NCI-H1417 treated with DMSO at 0.1 percent for 48 hours (cell line): ENCODE measurements at places on chromosomes 12 and 14.

- DNase-seq, result no peak
These were observed 106.4 kb downstream of the DIP2B start for GRCh38 chr12:50611021-50611744.

DNA sequence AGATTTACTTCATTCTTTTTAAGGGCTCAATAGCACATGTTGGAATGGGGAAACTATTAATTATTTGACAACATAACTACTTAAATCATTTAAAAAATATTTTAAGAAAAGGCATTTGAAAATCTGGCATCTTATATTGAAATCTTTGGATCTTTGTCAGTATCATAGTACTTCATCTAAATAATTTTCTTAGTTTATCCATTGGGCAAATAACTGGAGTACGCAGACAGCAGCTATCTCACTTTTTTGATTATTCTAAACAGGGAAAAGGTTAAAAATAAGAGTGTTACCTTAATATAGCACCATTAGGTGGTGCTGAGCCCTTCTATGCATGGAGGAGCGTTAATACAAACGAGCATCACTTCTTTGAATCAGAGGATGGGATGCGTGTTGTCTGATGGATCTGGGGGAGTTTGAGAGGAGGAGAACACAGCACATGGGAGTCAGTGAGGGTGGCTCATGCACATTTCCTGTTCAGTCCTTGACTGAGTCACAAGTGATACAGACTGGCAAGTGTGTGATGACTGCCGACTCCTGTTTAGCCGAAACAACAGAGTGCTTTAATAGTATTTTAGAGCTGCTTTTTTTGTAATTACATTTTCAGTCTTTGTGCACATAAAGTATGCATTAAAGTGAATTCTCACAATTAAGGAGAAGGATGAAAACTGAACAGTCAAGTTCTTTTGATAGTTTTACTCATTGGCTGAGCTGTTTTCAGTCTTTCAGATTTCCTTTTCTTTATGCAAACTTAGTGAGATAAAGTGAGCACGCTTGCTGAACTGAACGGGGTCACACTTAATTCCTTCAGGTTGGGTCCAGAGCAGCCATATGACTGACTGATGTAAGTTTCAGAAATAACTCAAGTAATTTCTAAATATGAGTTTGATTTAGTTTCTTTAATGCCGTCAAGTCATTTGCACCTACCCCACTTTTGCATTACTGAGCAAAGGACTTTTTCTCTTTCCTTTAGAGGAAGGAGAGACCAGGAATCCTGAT is 92.7 kb downstream of the DIP2B start:
- DNase-seq, result no peak

DNA sequence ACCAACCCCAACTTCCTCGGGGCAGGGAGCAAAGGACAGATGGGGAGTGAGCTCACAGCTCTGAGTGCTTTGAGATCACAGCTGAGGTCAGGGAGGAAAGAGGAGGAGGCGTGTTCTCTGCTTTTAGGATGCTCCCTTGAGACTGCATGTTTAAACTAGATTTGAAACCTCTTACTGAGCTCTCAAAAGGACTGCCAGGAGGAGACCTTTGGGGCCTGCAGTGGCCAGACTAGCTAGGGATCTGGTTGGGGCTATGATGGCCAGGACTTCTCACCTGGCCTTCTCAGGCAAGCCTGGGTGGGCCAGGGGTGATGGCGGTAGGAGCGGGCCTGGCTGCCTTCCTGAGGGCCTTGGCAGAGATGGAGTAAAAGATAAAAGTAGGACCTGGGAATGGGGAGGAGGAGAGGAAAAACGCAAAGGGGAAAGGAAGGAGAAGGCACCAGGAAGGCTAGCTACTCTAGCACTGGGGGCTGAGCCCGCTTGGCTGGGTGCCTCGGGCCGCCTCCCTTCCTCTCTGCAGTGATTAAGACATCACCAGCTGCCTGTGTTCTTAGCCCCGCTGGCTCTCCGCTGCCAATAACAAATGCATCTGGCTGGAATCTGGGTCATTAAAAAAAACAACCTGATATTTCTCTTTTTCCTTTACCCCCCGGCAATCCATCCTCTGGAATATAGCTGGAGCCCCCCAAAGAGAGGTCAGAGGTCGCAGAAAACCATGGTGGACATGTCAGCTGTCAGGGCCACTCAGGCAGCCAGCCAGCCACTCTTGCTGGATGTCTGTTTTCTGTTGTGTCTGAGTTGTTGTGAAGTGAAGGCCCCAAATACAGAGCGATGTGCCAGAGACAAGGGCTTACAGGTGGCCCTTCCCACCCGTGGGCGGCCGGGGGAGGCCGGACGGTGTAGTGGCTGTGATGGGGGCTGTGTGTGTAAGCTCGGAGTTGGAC is 141.3 kb downstream of the TSPAN9 start:
- no peak for DNase-seq

DNA sequence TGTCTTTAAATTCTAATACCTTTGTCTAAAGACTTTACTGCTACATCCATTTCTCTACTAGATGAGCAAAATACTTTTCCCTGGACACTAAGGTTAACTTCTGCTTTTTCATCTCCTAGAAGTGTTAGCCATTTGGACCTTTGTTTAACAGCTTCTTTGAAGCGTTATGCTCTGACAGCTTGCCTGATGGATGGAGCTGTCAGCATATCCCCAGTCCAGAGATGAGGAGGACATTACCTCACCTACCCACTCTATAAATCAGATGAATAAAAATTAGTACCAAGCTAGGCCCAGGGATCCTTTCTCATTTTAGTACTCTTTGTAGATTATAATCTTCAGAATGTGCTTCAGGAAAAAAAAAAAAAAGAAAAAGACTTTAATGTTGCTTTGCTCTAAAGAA is 222.7 kb downstream of the PELI2 start:
- DNase-seq, result no peak

DNA sequence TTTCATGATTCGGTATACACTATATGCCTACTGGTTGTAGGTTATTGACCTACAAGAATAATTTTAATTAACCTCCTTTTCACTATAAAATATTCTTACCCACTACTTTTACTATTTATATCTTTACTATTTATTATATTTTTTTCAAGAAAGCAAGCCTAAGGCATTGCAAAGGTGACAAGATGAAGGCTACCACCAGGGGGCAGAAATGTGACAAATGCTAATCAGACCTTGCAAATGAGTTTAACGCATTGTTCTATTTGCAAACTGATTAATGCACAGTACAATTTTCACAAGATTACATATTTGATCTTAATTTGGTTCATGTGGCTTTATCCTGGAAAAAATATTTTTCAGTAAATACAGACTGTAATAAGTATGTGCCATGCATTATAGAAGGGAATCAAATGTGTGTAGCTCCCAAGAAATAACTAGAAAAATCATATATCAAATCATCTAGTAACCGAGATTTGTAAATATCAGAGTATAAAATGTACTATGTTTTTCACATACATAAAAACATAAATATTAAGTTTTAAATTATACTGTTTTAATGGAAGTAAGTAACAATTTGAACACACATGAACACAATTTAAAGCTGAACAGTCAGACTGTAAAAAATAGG is 107.0 kb downstream of the ADAMTS20 start:
- peak; percentile 7 for DNase-seq

DNA sequence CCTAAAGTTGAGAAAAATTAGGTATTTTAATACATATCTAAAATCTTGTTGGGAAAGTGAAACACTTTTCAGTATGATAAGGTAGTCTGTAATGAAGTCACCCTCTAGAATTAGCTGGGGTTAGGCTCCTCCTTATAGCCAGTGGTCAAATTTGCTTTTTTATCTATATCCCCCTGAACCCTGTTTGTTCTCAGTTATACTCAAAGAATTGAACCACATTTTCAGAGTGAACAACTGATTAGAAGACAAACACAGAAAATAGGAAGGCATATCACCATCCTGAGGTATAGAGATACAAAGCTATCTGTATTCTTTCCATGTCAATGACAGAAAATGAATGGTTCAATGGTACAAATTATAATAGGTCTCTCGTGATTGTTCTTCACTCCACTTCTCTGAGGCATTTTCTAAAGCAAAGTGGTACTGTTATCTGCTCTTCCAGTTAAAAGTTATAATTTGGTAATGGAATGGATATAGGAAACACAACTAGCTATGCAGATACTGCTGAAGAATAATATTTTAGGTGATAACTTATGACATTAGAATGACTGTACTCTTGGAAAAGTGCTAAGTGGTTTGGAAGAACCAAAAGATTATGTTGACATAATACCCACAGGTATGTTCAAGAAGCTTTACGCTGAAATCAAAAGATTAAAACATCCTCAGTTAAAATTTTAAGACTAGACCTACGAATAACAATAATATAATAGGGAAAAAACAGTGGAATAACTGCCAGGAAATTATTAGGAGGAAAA is 27.6 kb downstream of the WASHC3 start:
- no peak for DNase-seq

DNA sequence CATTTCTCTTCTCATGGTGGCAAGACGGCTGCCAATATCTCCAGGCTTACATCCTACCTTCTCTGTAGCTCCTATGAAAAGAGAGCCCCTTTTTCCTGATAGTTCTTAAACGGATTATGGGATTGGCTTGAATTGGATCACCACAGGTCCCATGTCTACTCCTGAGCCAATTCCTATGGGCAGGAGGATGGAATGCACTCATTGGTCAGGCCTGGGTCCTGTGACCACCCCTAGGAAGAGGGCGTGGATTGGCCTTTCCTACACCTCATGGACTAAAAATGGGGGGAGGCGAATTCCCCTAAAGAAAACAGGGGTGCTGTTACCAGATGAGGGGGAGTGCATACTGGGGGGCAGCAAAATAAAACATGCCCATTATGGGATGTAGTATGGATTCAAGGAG is 108.8 kb downstream of the PTPN11 start:
- no peak for DNase-seq

- no peak for DNase-seq
These were observed 6.4 kb upstream of the ARF6 start for GRCh38 chr14:49886523-49886922.

- DNase-seq, result no peak
These were observed 262.6 kb upstream of the LRIG3 start for GRCh38 chr12:59182658-59183455.

- no peak for DNase-seq
These were observed 1.4 kb upstream of the FBXL14 start for GRCh38 chr12:1595690-1596347.

GRCh38 chr12:128856035-128856790 is 2.9 kb downstream of the GLT1D1 start:
- no peak for DNase-seq

DNA sequence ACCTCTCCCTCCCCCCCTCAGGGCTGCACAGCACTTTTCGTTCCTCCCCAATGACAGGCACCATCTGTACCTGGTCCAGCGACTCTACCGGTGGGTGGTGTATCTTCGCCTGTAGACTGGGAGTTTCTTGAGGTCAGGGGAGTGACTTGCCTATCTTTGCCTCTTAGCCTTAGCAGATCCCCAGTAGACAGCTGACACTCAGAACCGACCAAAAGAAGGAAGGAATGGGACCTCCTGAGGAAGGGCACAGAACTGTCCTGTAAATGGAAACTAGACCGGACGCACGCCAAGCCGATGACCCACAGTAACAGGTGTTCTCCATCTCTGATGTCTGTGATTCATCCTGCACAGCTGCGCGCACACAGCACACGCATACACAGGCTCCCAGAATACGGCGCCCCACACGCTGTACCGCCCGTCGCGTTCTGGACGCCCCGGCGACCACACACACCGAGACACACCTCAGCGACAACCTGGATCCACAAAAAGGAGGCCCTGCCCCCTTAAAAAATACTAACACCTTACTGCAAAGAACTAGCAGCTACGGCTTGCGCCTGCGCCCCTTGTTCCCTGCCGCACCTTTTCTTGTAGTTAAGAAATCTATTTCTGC is 673 bp upstream of the TTC9 start:
- no peak for DNase-seq

GRCh38 chr12:84950971-84951546 is 38.5 kb upstream of the SLC6A15 start:
- no peak for DNase-seq

GRCh38 chr14:95713596-95714371 is at the start of gene TCL1A:
TCL1A (minus strand) TSS chr14:95714125; CDS start chr14:95714066, 59 bp downstream.
- no peak for DNase-seq

DNA sequence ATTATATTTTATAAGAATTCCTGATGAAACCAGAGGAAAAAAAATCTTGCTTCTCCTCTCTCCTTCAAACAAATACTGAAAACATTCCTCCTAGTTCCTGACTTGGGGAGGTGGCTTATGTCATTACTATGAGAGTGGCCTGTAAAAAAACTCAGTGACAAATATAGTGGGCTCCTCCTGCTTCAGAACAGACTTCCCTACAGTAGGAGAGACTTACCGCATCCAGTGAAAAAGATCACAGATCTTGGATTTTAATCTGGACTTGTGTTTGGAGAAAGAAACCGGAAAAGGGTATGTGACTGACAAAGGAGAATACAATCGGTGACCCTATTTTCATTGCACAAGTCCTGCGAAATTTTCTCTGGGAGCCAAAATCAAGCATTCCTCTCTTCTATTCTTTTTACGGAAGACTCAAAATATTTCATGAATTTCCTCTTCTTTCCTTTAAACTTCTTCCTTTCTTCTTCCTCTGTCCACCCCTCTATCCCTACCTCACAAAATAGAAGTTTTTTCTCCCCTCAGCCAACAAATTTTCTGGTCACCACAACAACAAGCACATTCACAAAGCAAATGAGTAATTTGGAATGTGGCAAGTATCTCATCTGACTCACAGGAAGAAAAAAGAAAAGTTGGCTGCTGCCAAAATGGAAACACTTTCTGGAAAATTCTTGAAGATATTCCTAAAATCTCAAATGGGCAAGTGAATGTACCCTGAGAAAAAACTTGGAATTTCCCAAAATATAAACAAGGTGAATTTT is 185.1 kb upstream of the CDKN3 start:
- DNase-seq, result no peak

DNA sequence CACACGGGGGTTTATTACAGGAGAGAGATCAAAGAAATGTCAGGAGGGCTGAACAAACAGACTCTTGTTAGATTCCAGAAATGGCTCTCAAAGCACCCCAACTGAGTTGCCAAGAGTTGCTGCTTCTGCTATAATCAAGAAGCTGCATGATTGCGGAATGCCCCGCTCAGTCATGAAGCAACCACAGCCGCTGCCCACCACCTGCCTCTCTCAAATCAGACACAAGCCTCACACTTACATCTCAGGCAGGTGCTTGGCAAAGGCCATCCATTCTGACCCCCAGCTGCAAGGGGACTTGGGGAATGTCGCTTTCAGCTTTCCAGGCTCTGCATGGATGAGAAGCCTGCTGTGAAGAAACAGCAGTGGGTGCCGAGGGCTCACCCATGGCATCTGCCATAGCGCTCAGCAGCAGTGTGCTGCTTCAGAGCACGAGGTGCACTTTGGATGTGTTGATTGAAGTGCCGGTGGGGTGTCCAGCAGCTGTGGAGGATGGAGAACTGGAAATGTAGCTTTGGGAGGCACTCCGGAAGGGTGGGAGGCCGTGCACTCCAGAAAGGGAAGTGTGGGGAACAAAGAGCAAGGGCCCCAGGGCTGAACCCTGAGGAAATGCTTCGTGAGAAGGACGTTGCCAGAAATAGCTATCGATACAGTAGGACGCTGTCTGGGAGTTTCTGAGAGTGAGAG is 37.7 kb downstream of the LRRC74A start:
- DNase-seq, result peak; percentile 77

DNA sequence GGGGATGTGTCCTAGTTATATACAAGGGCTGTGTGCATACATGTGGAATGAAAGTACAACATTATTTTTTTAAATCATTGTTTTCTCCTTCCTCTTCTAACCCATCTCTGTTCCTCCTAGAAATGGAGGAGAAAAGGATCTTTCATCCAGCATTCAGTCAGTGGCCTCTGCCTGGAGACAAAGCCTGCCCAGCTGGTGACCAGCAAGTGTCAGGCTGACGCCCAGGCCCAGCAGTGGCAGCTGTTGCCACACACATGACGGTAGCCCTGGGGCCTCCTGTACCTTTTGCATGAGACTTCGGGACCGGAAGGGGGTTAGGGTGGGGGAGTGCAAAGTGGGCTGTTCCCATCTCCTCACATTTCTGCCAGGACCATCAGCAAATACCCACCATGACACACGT is 46.2 kb downstream of the ERH start:
- no peak for DNase-seq
